ENCODE measurements at places on chromosomes 3 and 15.

DNA sequence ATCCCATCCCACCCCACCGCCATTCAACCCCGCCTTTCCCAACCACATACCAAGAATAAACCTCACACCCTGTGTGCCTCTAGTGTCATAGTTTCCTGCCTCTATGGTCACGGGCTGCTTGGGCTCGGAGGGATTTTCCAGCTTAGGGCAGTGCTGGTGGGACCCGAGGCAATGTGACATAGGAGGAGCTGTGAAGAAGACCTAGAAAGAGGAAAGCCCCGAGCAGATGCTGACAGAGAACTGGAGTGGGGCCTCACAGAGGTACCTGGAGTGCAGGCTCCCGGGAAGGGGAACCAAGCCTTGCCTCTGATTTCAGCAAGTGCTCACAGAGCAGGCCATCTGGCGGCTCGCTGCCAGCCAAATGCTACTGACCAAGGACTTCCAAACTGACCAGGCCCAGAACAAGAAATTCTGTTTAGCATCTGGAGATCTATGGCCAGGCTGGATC, 27.5 kb downstream of the BHLHE40 start:
- peak; percentile 30 for DNase-seq

- DNase-seq = no peak
These were observed 59.1 kb downstream of the GOLIM4 start for GRCh38 chr3:168036619-168037018.

GRCh38 chr15:85756411-85757072, 38.2 kb downstream of the KLHL25 start:
- no peak for DNase-seq

DNA sequence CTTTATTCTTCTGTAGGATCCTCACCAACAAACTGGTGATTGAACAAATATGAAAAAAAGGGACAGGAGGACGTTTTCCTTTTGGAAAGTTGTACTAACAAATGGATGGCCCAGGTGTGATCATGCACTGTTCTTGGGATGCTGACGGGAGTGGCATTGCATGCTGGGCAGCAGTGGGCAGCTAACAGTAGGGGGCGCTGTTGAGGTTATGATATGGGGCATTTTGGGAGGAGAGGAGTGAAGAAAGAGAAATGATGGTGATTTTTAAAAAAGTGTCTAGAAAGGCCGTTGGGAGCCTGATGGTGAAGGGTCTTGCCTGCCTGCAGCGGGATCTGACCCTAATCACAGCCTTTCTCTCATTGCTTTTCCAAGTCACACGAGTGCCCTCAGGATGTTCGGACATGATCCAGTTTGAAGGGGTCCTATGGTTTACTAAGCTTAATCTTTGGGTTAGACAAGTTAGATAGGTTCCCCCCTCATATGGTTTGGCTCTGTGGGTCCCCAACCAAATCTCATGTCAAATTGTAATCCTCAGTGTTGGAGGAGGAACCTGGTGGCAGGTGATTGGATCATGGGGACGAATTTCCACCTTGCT, 46.2 kb upstream of the PRTG start:
- peak; percentile 23 for DNase-seq

- DNase-seq = no peak
These were observed 22.0 kb upstream of the ZCWPW2 start for GRCh38 chr3:28326458-28326926.

- no peak for DNase-seq
These were observed 6.2 kb downstream of the PSMD6 start for GRCh38 chr3:64016941-64017620.

DNA sequence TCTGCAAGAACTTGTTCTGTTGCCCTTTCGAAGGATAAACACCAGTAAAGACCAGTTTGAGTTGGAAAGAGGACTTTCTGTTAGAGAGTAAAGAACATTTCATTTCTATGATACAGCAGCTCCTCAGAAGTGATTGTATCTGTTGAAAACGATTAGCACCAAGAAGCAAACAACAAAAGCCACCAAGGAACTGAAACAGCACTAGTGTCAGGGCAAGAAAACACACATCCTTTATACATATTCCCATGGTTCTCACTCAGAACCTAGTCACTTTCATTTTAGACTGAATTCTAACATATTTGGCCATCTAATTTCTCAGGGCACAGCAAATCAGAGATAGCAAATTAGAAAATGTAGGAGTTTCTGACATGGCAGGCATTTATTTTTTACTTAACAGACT, 116.1 kb downstream of the ATP1B3 start:
- DNase-seq = no peak

- no peak for DNase-seq
These were observed 82.0 kb upstream of the SCN5A start for GRCh38 chr3:38731522-38731921.

GRCh38 chr3:171328419-171329082, 131.7 kb downstream of the TNIK start:
- peak; percentile 6 for DNase-seq

Measured in activated T-cell treated with anti-CD3 and anti-CD28 coated beads for 4 hours (primary cell).